NCI-H1930 (cell line): ENCODE measurements at places on chromosomes 2 and 18.

GRCh38 chr2:205474741-205475415 is 207.4 kb upstream of the NRP2 start:
- DNase-seq: no peak

DNA sequence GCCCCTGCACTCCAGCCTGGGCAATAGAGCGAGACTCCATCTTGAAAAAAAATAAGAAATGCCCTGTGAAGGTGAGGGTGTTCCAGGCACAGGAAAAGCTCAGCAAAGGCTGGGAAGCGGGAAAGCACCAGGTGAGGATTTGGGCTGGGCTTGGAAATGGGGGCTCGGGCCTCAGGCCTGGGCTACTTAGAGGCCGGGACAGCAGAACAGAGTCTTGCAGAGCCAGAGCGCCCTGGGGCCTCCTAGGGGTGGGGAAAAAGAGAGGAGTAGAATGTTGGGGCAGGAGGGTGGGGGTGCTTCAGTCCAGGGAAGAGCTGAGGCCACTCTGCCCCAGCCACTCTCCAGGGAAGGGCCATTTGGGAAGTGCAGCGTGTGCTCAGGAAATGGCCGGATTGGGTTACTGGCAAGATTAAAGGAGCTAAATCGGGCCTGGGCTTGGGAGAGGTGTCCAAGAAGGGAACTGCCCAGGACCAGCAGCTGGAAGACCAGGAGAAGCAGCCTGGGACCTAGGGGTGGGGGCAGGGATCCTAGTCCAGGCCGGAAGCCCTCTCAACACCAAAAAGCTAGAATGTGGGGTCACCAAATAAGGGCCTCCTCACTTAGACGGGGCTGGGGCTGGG is 13.8 kb upstream of the DES start:
- no peak for DNase-seq

- DNase-seq: no peak
Observed at GRCh38 chr2:119741868-119742267, 17.9 kb upstream of the PTPN4 start.

- no peak for DNase-seq
Observed at GRCh38 chr18:74980669-74981068, 228.3 kb downstream of the PTGR3 start.

GRCh38 chr2:5040571-5040970 is 651.6 kb upstream of the SOX11 start:
- DNase-seq: no peak

GRCh38 chr2:182266909-182267308 is 159.9 kb downstream of the PDE1A start:
- DNase-seq: no peak

- DNase-seq: no peak
Observed at GRCh38 chr2:26177122-26177521, 4.2 kb downstream of the GAREM2 start.

GRCh38 chr2:188940171-188940570 is 34.0 kb upstream of the COL3A1 start:
- no peak for DNase-seq

DNA sequence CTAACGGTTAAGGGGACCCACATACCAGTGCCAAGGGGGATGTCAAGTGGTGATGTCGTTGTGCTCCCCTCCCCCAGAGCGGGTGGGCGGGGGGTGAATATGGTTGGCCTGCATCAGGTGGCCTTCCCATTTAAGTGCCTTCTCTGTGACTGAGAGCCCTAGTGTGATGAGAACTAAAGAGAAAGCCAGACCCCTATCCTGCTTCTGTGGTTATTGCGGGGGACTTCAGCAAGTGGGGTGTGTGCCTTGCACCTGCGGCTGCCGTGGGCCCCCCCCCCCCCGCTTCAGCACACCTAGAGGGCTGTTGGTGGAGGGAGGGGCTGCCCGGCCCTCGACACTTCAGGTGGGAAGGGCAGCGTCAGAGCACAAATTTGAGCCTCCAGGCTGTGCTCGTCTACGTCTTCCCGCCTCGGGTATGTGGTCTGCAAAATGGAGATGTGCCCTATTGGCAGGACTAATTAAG is 6.1 kb downstream of the CTDSP1 start:
- DNase-seq: no peak

- no peak for DNase-seq
Observed at GRCh38 chr2:160257743-160258491, 57.8 kb upstream of the ITGB6 start.

DNA sequence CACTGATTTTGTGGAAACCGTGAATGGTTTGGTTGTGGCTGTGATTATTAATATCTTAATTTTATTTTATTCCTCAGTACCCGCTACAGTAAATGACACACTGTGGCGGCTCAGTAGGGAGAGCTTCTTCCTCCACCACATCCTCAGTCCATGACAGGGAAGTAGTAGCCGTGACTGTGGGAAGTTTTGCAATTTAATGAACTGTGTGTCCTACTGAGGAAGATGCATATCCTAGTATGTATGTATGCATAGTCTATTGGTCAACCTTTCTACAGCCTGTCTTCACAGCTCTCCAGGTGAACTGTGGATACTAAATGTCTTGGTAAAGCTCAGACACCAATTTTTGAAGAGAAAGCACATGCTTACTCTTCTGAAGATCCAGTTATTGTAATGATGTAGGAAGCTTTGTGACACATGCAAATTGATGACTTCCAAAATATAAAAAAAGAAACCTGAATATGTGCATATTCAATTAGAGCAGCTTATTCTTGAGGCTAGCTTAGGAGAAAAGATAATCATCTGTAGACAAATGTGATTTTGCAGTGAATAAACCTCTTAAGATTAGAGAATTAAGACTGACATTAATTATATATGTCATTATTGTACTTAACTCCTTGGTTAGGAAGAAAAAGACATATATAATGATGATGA is 384.3 kb upstream of the CNTNAP5 start:
- no peak for DNase-seq

- DNase-seq: no peak
Observed at GRCh38 chr2:231987124-231987727, 25.7 kb downstream of the DIS3L2 start.

GRCh38 chr2:56102866-56103265 is 80.9 kb upstream of the CCDC85A start:
- DNase-seq: no peak

DNA sequence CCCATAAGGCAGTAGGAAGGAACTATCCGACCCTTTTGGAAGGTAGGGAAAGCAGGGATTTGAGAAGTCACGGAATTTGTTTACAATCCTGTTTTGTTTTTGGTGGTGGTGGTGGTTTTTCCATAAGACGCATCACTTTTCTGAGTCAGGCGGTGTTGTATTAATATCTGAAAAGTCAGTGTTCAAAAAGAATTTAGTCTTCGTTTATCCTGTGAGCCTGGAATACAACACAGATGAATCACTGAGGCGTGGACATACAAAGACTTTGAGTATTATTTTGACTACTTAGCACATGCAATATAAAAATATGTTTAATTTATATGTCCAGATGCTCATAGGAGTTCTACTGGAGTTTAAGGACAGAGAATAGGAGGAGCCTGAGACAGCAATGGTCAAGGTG is 785 bp downstream of the ZNF892 start:
- DNase-seq: no peak

GRCh38 chr2:227870710-227871374 is 589 bp upstream of the DAW1 start:
- DNase-seq: no peak

DNA sequence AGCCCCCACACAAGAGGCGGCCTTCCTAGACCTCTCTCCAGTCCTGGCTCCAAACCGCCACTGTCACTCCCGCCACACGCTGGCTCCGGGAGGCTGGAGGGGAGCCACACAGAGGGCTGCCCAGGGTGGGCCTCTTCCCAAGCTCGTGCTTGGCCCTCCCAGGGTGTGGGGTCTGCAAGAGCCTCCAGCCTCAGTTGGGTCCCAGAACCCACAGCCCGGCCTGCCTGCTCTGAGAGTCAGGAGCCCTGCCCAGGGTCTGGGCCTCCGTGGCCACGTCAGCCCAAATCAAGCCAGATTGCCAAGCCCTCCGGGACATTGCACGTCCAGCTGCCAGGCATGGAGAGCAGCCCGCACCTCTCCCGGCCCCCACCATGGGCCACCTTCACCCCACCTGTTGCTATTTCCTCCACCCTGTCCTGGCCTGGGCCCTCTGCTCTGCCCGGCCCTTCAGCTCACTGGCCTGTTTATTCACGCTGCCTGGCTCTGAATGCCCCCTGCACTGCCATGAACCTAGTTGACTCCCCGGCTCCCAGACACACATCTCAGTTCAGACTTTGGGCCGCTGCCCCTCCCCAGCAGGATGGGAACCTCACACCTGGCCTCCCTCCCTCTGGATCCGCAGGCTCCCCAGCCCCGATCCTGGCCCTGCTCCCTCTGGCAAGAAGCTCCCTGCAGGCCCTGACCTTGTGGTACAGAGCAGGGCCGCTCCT is 61.0 kb downstream of the BIN1 start:
- no peak for DNase-seq

DNA sequence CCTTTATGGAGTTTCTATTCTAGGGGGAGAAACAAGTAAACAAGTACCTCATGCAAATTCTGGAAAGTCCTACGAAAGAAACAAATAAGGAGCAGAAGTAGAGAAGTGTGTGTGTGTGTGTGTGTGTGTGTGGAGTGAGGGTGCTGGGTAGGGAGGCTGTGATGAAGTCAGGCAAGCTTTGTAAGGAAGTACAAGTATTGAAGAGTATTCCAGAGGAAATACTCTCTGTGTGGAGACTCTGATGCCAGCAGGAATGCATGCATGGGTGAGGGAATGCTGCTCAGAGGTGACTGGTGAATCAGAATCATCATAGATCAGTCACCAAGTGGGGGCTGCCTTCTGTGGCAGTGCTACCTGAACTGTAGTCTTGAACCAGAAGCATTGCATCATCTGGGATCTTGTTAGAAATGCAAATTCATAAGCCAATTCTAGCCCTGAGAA is 34.5 kb downstream of the SLC4A3 start:
- DNase-seq: no peak

DNA sequence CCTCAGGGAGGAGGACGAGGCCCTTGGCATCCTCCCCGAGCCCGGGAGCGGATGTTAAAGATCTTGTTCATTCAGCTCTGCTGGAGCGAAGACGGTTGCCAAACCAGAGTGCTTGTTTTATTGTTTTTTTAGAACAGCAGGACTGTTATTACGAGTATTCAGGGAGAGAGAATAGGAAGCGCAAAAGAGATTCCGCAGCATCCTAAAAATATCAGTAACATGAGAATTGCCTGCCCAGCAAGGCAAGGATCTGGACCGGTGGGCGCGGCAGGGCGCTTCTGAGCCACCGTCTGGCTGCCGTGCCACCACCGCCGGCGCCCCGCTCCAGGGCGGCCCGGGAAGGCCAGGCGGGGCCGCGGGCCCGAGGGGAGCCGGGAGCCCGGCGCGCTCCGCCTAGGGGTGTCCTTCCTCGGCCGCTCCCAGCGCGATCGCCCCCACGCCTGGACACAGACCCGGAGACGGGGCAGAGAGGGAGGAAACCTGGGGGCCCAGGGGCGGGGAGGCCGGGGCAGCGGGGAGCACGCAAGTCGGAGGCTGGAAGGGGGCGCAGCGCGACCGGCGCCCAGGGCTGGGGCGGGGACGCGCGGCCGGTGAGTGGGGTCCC is 843 bp downstream of the CYS1 start:
- no peak for DNase-seq

DNA sequence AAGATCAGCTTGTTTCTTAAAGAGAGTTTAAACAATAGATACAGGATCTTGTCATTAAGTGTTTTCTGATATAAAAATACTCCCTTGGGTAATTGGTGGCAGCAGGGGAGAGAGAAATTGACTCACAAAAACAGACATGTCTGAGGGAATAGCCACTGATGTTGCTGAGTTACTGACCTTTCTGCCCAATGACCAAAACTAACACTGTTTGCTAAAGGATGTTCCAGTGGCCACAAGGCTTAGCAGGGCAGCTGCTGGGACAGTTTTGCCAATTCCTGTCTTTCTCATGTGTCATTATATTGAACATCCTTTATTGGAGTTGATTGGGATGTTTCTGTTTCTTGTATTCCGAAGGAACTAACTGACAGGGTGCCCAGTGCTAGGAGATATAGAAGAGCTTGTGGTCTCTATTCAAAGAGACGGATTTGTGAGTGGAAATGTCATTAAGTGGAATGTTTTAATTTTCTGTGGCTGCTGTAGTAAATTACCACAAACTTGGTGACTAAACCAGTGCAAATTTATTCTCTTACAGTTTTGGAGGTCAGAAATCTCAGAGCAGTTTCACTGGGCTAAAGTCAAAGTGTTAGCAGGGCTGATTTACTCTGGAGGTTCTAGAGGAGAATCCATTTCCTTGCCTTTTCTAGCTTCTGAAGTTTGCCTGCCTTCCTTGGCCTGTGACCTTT is 124.8 kb upstream of the RMDN2 start:
- no peak for DNase-seq

DNA sequence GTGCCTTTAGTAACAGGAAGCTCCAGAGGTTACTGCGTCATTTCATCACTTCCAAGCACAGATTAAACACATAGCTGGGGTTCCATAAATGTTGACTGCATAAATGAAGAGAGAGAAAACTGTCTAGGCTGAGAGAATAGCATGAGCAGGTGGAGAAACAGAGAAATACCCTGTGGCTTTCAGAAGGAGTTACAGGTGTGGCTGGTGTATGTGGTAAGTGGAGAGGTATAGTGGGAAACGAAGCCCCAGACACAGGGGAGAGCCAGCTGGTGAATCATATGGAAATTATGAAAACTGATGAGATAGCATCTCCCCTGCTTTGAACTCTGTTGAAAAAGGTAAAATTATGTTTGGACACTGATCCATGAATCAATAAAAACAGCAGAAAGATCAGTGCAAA is 807.4 kb upstream of the POU3F3 start:
- DNase-seq: peak; percentile 52

- no peak for DNase-seq
Observed at GRCh38 chr18:68543344-68543743, 171.6 kb downstream of the TMX3 start.

DNA sequence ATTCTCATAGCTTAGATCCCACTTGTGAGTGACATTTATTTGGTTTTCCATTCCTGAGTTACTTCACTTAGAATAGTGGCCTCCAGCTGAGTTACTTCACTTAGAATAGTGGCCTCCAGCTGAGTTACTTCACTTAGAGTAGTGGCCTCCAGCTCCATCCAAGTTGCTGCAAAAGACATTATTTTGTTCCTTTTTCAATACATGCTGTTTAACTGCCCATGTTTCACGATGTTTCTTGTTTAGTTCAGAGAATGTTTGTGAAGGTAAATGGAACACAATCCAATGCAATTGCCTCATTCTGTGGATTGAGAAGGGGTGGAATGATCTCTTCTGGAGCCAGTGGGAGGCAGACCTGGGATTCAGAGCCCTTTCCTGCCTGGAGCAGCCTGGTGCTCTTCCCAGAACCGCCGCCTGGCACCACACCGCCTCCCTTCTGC is 273.5 kb upstream of the ATP5MC3 start:
- DNase-seq: no peak
